NCI-H1417 treated with DMSO at 0.1 percent for 48 hours (cell line): ENCODE measurements at places on chromosomes 4 and X.

DNA sequence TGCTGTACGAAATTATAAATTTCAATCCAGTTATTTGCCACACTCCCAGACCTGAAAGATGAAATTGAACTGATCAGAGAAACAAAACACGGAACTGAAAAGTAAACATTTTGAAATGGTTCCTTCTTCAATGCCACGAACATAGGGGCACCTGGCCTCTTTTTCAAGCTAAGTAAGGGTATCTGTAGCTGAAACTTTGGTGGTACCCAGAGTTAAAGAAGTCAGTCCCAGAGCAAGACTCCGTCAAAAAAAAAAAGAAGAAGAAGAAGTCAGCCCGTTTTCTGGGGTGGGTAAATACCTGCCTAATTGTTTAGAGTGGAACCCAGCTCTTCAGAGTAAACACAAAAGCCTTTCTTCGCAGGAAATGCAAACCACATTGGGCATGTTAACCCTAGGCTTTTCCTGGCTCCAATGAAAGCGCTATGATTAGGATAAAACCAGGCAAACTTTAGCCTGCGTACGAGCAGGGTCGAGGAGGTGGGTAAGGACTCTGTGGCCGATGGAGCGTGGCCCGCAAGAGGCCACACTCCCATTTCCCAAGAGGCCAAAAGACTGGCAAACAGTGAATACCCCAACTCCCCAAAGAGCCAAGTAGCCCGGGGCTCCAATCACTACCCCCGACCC lies 1.3 kb downstream of the ANTXR2 start:
- no peak for DNase-seq

- DNase-seq: no peak
These were observed 38.7 kb upstream of the FGF2 start for GRCh38 chr4:122787940-122788339.

DNA sequence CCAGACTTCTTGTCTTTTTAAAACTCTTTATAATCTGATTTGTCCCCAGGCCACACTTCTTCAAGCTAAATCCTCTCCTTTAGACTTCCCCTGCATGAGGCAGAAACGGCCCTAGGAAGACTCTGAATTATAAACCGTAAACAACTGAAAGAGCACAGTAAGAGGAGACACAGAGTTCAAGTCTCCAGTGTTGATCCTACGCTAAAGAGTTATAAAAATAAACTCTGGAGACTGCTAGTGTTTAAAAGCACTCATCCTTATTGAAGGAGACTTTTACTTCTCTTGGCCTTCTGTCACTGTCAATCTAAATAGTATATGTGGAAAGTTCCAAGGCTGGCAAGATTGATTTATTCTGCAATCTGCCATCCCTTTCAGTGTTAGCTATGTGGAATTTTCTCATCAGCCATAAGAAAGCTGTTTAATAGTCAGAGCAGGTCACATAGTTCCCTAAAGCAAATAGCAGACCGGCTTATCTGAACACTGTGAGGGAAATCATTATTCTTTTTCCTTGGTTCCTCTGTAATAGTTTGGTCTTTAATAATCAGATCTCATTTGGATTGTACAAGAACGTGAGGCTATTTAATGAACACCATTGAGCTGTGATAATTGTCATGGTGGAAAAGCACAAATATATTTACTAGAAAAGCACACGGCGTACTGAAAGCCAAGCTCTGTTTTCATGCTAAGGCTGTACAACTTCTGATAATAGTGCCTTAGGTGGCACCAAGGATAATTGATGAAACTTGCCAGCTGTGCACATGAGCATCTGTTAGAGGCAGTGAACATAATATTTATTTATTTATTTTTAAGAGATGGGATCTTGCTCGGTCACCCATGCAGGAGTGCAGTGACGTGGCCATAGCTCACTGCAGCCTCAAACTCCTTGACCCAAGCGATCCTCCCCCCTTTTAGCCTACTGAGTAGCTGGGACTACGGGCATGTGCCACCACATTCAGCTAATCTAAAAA lies 157.7 kb downstream of the CEP135 start:
- no peak for DNase-seq

- no peak for DNase-seq
These were observed 622 bp downstream of the KLKB1 start for GRCh38 chr4:186227744-186228513.

- DNase-seq: no peak
These were observed 105.3 kb downstream of the DHRSX start for GRCh38 chrX:2395261-2395992.

- DNase-seq: no peak
These were observed 153.9 kb downstream of the ATG4A start for GRCh38 chrX:108245462-108245861.

GRCh38 chr4:77310931-77311330 lies 153.9 kb downstream of the CCNG2 start:
- no peak for DNase-seq

- DNase-seq: no peak
These were observed 38.4 kb downstream of the SAGE1 start for GRCh38 chrX:135931644-135932487.

GRCh38 chr4:26385690-26386089 lies 64.9 kb downstream of the RBPJ start:
- no peak for DNase-seq

DNA sequence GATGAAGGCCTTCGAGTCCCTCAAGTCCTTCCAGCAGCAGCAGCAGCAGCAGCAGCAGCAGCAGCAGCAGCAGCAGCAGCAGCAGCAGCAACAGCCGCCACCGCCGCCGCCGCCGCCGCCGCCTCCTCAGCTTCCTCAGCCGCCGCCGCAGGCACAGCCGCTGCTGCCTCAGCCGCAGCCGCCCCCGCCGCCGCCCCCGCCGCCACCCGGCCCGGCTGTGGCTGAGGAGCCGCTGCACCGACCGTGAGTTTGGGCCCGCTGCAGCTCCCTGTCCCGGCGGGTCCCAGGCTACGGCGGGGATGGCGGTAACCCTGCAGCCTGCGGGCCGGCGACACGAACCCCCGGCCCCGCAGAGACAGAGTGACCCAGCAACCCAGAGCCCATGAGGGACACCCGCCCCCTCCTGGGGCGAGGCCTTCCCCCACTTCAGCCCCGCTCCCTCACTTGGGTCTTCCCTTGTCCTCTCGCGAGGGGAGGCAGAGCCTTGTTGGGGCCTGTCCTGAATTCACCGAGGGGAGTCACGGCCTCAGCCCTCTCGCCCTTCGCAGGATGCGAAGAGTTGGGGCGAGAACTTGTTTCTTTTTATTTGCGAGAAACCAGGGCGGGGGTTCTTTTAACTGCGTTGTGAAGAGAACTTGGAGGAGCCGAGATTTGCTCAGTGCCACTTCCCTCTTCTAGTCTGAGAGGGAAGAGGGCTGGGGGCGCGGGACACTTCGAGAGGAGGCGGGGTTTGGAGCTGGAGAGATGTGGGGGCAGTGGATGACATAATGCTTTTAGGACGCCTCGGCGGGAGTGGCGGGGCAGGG lies 568 bp downstream of the HTT start:
- DNase-seq: no peak

- no peak for DNase-seq
These were observed 1583.3 kb downstream of the STIM2 start for GRCh38 chr4:28443801-28444412.

DNA sequence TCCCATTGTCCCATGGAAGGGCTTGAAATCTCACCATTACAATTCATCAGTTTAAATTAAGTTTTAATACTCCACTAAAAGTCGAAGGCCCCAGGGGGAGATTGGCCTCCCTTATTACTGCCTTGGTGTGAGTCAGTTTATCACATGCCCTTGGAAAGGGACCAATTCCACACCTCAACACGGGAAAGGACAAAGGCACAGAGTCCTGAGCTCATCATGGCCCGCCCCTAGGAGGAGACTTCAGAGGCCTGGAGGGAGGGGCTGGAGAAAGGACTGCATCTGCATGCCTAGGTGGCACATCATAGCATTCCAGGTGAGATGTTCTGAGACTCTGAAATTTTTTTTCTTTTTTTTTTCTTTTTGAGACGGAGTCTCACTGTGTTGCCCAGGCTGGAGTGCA lies 2.8 kb upstream of the SEL1L3 start:
- no peak for DNase-seq

- DNase-seq: no peak
These were observed 2.7 kb upstream of the FTHL17 start for GRCh38 chrX:31074522-31074921.

DNA sequence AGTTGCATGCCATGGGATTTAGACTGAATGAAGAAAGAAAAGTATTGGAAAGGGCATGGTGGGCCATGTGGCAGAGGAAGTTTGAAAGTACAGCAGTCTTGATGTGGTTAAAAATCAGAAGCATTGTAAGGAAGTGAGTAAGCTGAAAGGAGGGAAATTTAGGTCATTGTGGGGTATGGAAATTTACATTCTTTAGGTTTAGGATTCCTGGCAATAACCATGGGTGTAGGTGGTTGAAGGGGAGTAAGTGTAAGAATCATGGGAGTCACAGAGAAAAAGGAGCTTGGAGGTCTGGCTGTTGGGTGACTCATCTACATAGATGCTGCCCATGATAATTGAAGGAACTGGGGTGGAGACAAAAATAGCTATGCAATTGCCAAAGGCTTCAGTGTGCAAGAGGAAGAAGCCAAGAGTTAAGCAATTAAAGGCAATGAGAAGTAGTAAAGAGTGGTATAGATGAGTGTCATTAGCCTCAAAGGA lies 243.8 kb upstream of the LDB2 start:
- DNase-seq: no peak

DNA sequence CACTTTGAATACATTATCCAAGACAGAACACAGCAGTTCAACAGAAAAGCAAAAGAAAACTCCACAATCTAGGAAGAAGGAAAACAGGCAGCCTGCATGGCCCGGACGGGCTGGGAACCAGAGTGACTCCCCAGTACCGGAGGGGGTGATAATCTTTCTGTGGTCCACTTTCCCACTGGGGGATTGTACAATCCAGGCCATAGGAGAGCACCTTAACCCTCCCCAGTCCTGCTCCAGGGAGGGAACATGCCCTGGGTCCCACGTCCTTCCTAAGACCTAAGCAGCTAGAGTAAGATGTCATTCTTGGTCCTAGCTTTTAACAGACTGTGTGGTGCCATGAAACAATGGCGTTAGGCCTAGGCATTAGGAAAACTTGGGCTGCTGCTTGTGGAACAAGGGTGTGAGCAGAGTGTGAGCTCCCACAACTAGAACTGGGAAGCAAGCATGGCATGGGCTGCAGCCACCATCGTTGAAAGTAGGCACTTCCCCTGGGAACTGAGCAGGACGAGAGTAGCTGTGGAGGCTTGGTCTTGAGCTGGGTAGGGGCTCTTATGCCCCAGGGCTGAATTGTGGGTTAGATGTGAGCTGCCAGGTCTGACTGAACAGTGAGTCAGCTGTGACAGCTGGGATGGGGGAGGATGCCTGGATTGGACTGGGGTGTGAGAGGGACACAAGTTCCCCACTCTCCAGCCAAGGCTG lies 42.4 kb downstream of the NAT8L start:
- DNase-seq: no peak

DNA sequence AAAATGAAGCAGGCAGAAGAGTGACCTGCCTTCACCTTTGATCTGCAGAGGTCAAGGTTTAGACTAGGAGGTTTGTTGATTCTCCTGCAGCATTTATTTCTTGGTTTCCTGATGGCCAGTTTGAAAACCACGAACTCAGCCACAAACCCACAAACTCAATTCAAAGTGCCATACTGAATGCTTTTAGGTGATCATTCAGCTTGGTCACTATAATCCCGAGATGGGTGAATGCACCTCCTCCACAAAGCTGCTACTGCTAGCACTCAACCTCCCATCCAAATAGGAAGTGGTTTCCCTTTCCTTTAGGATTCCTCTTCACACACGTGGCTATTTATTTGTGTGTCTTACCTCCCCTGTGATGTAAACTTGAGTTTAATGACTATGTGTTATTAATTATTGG lies 225.2 kb downstream of the MID1 start:
- no peak for DNase-seq

DNA sequence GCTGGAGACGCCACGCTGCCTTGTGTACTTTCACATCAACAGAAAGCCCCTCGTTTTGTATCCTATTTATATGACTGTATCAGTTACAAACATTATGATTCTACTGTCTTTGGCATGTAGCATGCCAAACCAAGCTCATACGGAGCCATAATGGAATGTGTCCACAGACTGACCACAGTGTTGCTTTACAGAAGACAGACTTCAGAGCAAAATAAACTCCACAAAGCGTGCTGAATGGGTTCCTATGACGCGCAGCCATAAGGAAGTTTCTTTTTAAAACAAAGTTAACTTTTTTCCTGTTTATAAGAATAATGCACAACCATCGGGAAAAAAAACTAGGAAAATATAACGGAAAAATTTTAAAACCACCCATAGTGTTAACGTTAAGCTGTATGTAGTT lies 136.0 kb downstream of the STOX2 start:
- no peak for DNase-seq

- DNase-seq: no peak
These were observed 404.9 kb downstream of the ZNF674 start for GRCh38 chrX:46140272-46140671.

GRCh38 chrX:17529151-17529745 lies 154.2 kb downstream of the NHS start:
- no peak for DNase-seq

DNA sequence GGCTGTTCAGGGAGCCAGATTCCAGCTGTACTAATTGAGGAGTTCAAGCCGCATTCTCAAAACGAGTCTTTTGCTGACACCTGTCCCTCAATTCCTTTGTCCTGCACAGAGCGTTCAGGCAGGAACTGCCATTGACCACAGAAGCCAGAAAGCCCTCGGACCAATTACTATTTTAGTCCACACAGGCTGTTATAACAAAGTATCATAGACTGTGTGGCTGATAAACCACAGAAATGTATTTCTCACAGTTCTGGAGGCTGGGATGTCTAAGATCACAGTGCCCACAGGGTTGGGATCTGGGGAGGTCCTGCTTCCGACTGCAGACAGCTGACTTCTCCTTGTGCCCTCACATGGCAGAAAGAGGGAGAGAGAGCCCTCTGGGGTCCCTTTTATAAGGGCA lies 119.8 kb upstream of the ATP6AP2 start:
- DNase-seq: no peak

GRCh38 chr4:156330436-156331031 lies 376.9 kb upstream of the CTSO start:
- DNase-seq: no peak

DNA sequence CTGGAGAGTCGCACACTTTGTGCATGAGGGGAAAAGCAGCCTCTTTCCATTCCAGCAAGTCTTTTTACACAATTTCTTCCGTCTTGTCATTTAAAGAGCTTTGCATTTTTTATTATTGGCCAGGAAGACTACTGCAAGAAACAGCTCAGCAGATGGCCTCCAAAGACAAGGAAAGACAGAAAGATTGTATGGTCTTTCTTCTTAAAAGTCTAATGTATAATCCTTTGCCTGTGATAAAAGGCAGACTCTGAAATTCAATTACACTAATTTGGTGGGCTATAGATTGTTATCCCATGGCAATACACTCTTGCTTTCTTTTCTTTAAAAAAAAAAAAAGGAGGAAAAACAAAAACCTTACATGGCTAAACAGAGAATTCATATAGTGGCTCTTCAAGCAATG lies 5.9 kb downstream of the CAPN6 start:
- no peak for DNase-seq

GRCh38 chr4:163003979-163004378 lies 162.7 kb downstream of the NAF1 start:
- no peak for DNase-seq

DNA sequence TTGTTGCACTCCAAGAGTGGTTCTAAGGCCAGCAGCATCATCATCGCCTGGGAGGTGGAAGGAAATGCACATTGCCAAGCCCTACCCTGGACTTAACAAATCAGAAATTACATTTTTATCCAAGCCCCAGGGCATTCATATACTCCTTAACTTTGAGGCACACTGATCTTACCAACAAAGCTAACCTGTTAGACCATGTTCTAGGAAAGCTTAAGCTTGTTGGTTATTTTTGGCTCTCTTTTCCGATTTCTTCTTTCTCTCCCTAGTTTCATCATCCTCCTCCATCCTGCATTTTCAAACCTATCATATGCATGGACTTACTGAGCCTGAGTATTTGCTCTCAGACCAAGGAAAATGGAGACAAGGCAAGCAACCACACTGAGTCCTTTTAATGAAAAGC lies 133.4 kb downstream of the OPHN1 start:
- no peak for DNase-seq
